Activated CD8-positive, alpha-beta T cell treated with anti-CD3 and anti-CD28 coated beads, Interleukin-2, amount 10 ng/mL, durations not matched to agents 7 days and 5 days (primary cell): ENCODE measurements at places on chromosomes 5 and 9. TPM values are rescaled to one million over a fixed set of nuclear protein-coding genes. Genes with fewer than 3 reads are reported as not detected.

The SAXO1 gene
- total RNA-seq = 0.10 TPM

The C5 gene
- total RNA-seq = 1.3 TPM

The C5orf34 gene
- total RNA-seq = 7.7 TPM

The PKD2L2 gene
- total RNA-seq = not detected

DNA sequence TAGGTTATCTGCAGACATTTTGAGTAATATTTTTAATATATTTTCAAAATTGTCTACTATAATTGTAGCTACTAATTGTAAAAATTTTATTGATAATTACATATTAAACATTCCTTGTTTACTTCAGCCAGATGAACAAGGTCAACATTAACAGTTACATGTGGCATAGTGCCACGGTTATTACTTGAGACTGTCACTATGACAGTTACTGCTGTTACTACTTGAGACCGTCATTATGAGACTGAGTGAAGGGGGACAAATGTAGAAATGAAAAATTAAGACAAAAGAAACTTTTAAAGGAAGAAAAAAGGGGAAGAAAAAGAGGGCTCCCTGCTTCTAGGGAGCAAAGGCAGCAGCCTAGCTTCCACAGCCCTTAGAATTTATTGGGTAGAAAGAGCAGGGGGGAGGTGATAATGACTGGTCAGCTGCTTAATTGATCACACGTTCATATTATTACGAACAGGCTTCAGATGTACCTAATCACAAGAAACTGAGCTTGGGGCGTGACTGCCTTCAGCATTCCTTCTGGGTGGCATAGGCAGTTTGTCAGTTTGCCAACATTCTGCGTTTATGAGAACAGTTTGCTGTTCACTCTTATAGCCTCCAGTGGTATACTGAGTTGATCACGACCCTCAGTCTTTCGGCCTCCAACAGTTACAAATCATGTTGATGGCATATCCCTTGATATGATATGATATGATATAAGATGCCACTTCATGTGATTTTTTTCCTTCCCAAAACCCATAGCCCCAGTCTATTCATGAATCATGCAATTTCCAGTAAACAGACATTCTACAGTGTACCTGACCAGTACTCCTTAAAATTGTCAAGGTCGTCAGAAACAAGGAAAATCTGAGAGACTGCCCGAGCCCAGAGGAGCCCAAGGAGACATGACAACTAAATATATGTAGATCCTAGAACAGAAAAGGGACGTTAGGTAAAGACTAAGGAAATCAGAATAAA, 13.1 kb downstream of the MARCHF6 start:
- DNase-seq = no peak
- peaks cover 13% of the 10 kb centered on the region for H3K4me1 ChIP-seq
- no peaks in the 10 kb centered on the region for H3K27me3 ChIP-seq
- no peak overlapping the region for H3K27ac ChIP-seq
- peaks cover 26% of the 10 kb centered on the region for H3K36me3 ChIP-seq
- H3K4me3 ChIP-seq = no peak overlapping the region

DNA sequence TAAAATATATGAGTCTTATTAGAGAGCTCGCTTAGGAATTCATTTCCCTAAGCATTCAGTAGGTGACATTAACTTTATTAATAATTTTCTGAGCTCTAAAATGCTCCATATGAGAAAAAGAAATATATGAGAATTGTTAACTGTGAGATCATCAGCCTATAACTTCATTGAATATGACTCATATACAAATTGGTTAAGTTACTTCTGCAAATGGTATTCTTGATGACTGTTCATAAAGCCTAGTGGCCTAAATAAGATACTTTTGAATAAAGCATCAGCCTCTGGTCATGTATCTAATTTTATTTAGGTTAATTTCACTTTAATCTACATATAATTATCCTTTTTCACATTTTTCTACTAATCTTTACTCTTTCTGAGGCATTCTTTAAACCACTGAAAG, 710.2 kb upstream of the ACO1 start:
- H3K36me3 ChIP-seq = no peaks in the 10 kb centered on the region
- H3K4me1 ChIP-seq = no peaks in the 10 kb centered on the region
- H3K4me3 ChIP-seq = no peak overlapping the region
- no peaks in the 10 kb centered on the region for H3K27me3 ChIP-seq
- no peak for DNase-seq

- no peak overlapping the region for H3K27ac ChIP-seq
- DNase-seq = no peak
- H3K27me3 ChIP-seq = peaks cover 5% of the 10 kb centered on the region
- no peak overlapping the region for H3K4me3 ChIP-seq
- peaks cover 8% of the 10 kb centered on the region for H3K4me1 ChIP-seq
- H3K36me3 ChIP-seq = no peaks in the 10 kb centered on the region
These were observed 37.2 kb downstream of the FAM240B start for GRCh38 chr9:38682713-38683112.

DNA sequence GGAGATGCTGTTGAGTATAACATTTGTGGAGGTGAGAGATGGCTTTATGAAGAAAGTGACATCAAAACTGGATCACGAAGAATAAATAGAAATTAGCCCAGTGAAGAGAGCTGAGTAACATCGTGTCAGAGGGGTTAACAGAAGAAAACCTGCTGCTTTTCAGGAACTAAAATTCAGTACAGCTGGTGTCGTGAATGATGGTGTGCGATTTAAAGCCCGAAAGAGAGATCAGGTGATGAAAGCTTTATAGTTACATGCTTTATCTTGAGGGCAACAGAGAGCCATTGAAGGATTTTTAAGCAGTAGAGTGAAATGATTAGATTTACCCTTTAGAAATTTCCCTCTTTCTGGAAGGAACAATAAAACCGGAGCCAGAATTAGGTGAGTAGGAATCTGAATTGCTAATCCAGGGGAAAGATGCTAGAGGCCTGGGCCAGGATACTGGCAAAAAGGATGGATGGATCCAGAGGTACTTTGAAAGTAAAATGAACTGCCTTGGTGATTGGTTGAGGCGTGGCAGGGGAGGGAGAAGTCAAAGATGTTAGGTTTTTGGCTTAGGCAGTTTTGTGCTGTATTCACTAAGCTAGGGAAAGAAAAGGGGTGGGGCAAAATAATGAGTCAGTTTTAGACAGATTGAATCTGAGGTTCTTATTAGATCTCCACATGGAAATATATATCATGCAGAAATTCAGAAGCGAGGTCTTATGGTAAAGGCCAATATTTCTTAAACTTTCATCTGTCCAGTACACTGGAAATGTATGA, 3.4 kb downstream of the LRRC70 start:
- H3K4me1 ChIP-seq = peaks cover 21% of the 10 kb centered on the region
- no peaks in the 10 kb centered on the region for H3K27me3 ChIP-seq
- no peak overlapping the region for H3K4me3 ChIP-seq
- no peak overlapping the region for H3K27ac ChIP-seq

DNA sequence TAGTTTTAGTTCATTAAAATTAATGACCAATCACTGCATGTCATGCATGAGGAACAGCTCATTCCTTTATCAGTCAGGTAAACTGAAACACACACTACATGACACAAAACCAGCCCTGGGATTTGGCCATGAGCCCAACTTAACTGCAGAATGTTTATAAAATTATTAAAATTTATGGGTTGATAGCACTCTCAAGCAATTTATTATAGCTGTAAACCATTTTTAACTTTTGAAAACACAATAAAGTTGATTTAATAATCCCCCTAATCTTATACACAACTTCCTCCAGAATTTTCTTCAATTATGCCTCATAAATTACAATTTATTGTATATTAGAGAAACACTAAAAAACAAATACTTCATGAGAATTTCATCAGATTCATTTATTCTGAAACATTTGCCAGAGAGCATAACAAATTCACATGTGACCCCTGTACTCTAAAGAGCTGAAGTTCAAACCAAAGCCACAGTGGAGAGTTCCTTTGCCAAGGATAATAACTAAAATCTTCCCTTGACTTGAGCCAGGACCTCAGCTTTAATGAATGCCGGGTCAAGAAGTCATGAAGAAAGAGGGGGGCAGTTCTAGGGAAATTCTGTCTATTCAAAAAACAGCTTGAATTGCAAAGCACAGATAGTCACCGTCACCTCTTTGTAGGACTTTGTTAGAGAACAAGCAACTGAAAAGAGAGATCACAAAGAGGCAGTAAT, 763.7 kb upstream of the GRAMD2B start:
- H3K4me3 ChIP-seq = no peak overlapping the region
- no peaks in the 10 kb centered on the region for H3K36me3 ChIP-seq

DNA sequence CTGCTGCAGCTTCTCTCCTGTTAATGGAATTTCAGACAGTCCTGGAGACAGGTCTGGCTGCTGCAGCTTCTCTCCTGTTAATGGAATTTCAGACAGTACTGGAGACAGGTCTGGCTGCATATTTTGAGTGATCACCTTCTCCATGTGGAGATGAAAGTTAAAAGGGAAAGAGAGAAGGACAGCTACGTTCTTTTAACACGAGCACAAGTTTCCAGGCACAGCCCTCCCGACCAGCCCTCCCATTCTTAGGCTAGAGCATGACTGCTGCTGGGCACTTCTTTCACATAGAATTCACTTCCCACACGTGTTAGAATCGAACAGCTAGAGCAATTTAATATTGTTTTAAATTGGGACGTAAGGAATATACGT, 133.3 kb upstream of the DMRT1 start:
- H3K4me3 ChIP-seq = no peak overlapping the region
- H3K4me1 ChIP-seq = peaks cover 20% of the 10 kb centered on the region
- peaks cover 12% of the 10 kb centered on the region for H3K27me3 ChIP-seq
- peaks cover 5% of the 10 kb centered on the region for H3K36me3 ChIP-seq
- DNase-seq = no peak
- H3K27ac ChIP-seq = no peak overlapping the region

- no peaks in the 10 kb centered on the region for H3K36me3 ChIP-seq
- H3K27ac ChIP-seq = no peak overlapping the region
- peaks cover 3% of the 10 kb centered on the region for H3K27me3 ChIP-seq
These were observed 128.1 kb downstream of the MYO10 start for GRCh38 chr5:16808021-16808420.
